ENCODE measurements at places on chromosomes 16 and 17.

- no peak for DNase-seq
These were observed 27.2 kb downstream of the CLEC16A start for GRCh38 chr16:10971560-10971961.

DNA sequence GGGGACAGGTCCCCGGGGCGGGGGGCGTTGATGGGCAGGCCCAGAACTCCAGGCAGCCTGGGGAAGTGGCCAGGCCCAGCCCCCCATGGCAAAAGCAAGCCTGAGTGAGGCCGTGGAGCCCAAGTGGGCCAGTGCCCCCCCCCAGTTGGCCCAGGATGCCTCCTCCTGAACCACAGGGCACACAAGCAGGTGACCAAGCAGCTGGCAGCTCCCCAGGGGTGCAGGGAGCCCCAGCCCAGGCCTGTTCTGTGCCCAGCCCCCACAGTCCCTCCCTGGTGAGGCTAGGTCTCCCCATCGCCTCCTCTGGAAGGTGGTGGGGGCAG is 38.2 kb upstream of the PVALEF start:
- DNase-seq = no peak

DNA sequence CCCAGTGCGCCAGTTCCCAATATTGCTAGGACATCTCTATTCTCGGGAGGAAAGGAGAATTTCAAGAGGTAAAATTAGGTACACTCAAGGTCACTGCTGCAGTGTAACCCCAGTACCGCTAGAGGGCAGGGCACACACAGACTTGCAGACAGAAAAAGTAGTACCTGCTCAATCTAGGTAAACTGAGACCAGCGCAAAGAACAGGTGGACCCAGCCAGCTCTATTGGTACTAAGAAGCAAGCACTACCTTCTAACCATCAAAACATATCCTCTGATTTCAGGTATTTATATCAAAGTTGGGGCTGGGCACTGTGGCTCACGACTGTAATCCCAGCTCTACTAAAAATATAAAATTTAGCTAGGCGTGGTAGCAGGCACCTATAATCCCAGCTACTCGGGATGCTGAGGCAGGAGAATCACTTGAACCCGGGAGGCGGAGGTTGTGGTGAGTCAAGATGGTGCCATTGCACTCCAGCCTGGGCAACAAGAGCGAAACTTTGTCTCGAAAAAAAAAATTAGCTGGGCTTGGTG is 3.6 kb upstream of the WDR81 start:
- no peak for DNase-seq

- no peak for DNase-seq
These were observed 82.1 kb upstream of the NOL11 start for GRCh38 chr17:67635681-67636080.

- DNase-seq = no peak
These were observed 22.2 kb upstream of the PIK3R6 start for GRCh38 chr17:8889458-8890210.

DNA sequence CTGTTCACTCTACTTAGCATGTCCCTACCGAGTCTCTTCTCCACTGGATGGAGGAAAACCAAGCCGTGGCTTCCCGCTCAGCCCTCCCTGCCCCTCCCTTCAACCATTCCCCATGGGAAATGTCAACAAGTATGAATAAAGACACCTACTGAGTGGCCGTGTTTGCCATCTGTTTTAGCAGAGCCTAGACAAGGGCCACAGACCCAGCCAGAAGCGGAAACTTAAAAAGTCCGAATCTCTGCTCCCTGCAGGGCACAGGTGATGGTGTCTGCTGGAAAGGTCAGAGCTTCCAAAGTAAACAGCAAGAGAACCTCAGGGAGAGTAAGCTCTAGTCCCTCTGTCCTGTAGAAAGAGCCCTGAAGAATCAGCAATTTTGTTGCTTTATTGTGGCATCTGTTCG is 2.8 kb upstream of the LPCAT2 start:
- DNase-seq = no peak

Data from HS-27A (cell line).